Kidney glomerular epithelial cell (primary cell): ENCODE measurements at places on chromosomes 16 and 17.

DNA sequence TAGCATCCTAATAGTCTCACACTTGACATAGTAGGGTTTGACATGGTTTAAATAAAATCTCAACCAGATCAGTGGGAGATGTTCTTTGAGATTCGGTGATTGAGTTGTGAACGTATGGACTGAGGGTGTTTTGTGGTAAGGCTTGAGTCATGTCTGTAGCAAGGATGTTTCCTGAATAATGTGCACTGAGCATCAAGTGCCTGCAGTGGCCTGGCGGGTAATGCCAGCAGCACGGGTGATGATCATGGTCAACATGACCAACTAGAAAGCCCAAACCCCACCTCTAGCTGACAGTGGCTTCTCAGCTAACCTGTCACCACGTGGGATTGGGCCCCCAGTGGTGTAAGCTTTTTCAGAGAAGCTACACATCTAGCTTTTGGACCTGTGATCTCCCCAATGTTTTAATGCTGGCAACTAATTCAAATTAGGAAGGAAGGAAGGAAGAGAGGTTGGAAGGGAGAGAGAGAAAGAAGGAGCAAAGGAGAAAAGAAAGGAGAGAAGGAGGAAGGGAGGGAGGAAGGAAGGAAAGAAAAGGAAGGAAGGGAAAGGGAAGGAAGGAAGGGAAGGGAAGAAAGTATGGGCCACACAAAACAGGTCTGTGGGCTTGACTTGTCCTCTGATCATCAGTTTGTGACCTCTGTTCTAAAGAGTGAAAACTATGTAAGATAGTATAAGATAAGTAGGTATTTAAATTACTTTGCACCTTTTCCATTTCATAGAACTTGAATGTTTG lies 55.4 kb downstream of the WWOX start:
- DNase-seq, result no peak

- DNase-seq, result no peak
These were observed 3.4 kb downstream of the LYRM1 start for GRCh38 chr16:20903899-20904506.

- DNase-seq, result no peak
These were observed 114.9 kb upstream of the TOM1L1 start for GRCh38 chr17:54785643-54786268.

DNA sequence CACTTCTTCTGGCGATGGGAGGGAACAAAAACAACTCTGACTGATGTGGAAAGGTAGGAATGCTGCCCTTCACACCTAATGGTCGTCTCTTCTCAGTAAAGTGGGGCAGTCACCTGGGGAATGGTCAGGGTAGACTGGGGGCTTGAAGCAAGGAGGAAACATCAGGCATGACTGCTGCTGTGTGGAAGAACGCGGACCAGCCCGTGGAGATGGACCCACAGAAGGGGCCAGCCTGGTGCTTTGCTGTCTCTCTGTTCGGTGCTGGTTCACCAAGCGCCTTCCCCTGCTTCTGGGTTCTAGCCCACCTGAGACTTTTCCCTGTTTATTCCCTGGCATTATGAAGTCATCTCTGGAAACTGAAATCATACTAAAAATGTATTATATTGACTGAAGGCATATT lies 96.2 kb upstream of the DNAH17 start:
- no peak for DNase-seq

DNA sequence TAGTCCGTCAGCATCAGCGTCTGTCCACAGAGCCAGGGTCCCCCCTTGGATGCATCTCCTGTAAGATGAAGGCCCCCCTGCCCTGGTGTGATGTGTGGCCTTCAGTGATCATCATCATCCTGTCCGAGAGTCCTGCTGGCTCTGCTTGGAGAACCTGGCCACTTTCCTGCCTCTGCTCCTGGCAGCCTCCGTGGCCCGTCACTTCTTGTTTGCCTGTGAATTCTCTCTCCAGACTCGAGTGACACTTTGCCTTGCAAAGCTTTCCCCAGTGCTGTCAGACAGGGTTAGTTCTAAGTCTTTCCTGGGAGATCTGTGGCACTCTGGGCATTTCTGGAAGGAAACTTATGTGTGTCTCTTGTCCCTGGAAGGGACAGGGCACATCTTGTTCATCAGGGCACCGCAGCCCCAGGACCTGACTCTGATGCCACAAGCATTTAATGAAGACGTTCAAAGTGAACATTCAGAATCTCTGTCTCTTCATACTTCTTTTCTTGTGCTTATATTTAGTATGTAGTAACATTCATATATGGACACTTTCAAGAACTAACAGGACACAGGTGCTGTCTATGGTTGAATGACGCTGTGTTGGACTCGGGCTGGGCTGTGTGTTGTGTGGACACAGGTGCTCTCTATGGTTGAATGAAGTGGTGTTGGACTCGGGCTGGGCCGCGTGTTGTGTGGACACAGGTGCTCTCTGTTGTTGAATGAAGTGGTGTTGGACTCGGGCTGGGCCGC lies 68.5 kb downstream of the RPTOR start:
- DNase-seq, result no peak
